GM12891 (cell line): ENCODE measurements at places on chromosomes 13 and 19.
A peak's percentile ranks its signal among the peaks of the same experiment; 100 is the strongest.

GRCh38 chr19:35708391-35708790 is 4.0 kb downstream of the ZBTB32 start:
- no peak for DNase-seq

GRCh38 chr13:101127741-101128353 is 288.5 kb downstream of the NALCN start:
- peak; percentile 1 for DNase-seq

- DNase-seq: peak; percentile 77
These were observed at the start of gene LATS2 for GRCh38 chr13:21061029-21061763. Gene LATS2, minus strand, starts transcription at chr13:21061586. Its CDS starts 15,560 bp downstream, at chr13:21046026.

GRCh38 chr19:33727331-33727998 is 69.2 kb upstream of the KCTD15 start:
- DNase-seq: no peak

DNA sequence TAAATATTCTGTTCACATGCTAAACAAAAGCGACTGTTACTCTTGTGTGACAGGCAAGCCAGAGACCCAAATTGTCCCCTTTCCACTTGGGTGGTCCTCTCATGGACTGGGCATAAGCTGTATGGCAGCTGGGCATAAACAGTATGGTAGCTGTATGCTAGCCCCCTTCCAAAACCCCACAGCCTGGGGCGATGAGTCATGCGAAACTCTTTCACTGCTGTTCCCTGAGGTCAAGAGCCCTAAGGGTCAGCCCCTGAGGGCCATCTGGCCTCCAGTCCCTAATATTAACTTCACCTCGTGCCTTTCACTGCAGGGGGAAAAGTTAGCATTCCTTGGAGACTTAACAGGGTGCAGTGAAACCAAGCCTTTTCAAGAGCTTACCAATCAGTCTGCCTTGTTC is 45.6 kb upstream of the ZNF562 start:
- DNase-seq: no peak
